M059J (cell line): ENCODE measurements at places on chromosomes 3 and 15. TPM values are rescaled to one million over a fixed set of nuclear protein-coding genes. Genes with fewer than 3 reads are reported as not detected.

The GP9 gene
- not detected in 2 replicates for total RNA-seq

The FANCD2OS gene
- not detected in 2 replicates for total RNA-seq

DNA sequence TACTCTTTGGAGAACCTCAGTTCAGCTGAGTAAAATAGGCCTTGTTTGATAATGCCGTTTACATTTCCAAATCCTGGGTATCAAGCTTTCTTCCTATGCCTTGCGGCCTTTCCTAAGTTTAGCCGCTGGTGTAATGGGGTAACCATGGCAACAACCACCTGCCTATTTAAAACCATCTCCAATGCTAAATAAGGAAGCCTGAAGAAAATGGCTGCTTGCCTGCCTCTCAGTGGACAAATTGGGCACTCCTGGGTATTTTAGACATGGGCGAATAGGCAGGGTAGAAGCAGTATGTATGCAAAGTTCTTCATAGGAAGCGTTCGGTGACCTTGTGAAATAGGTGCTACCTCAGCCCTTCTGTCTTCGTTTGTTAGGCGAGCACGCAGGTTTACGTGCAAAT, 122.7 kb downstream of the DGKG start:
- no peak for DNase-seq

DNA sequence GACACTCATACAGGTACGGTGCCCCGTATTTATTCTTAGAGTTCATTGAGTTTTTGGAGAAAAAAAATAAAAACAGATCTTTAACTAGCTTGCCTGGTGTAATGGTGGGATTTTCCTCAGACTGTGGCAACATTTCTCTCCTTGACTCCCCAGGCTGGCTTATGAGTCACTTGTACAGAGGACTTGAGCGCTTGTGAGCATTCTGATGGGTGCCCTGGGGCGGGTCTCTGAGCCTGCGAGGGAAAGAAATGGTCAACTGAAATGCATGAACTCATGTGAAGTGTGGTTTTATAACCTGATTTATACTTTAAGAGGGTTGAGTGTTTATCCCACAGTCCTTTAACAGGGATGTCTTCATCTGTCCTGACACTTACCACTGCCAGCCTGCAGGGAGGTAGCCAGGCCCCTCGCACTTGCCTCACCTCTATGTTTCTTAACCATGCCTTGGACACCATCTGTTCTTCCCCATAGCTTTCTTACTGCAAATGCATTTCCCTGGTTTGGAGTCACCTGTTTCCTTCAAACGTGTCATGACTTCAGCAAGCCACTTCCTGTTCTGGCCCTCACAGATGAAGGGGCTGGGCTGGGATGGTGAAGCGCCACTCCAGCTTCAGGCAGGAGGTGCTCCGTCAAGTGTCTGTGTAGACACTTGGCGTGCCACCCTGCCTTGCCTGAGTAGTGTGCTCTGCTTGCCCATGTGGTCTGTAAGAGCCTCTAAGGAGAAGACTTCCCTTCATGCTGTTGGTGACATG, 118.7 kb downstream of the PDE8A start:
- peak; percentile 58 for DNase-seq

DNA sequence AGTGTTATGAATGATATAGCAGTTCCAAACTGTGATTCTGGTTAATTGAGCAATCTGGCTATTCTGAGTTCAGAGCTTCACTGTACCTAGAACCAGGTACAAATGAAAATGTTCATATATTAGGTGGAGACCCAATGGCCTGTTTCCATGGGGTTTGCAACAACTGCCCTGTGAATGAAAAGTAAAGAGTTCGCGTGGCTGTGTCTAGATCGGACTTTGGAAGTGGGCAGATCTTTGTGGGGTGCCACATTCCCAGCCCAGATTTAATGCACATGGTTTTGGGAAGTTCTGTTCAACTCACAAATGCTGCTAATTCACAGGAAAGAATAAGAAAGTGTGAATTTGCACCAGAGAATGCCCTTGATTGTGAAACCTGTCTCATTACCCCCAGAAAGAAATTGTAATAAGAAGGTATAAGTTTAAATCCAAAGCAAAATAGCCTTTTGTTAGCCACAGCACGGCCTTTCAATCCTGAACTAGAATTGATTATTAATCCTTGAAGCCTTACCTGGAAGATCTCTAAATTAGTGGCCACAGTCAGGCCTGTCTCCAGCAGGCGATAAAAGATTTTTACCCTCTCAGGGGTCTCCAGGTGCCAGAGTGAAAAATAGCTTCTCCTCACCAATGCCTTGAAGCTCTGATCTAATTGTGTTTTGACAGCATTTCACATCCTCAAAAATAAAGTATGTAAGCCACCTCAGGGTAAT, 22.6 kb downstream of the WHAMM start:
- DNase-seq: no peak

- peak; percentile 58 for DNase-seq
These were observed 31.6 kb downstream of the TIPARP start for GRCh38 chr3:156705761-156706616.

DNA sequence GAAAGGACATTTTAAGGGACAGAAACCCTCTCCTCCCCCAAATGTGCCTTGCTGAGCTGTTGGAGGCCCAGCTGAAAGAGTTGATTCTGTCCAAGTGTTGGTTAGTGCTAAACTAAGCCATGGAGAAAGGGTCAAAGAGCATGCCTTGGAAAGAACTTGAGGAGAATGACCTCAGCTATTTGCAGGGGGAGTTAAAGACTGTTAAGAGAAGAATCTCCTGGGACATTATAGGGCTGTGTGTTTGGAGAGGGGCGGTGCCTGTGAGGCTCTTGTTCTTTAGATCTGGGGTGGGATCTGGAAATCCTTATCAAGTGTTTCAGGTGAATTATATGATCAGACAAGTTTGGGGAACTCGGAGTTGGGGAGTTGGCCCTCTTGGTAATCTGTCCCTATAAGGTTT, 13.0 kb downstream of the FNDC3B start:
- no peak for DNase-seq

The CCR9 gene
- total RNA-seq: not detected in 2 replicates

The CFAP100 gene
- not detected in 2 replicates for total RNA-seq

GRCh38 chr15:98548139-98548971, 100.0 kb upstream of the IGF1R start:
- DNase-seq: peak; percentile 74

The TRIM42 gene
- total RNA-seq: not detected in 2 replicates

- DNase-seq: peak; percentile 61
These were observed 246.1 kb downstream of the TBL1XR1 start for GRCh38 chr3:176951144-176951543.

- DNase-seq: peak; percentile 84
These were observed 389.8 kb upstream of the KCNMB2 start for GRCh38 chr3:178146406-178146831.

- no peak for DNase-seq
These were observed 250.7 kb downstream of the LPP start for GRCh38 chr3:188404701-188405100.
